Activated naive CD4-positive, alpha-beta T cell treated with anti-CD3 and anti-CD28 coated beads, Interleukin-2, amount 10 ng/mL, durations not matched to agents 7 days and 5 days (primary cell): ENCODE measurements at places on chromosomes 5 and 9.

DNA sequence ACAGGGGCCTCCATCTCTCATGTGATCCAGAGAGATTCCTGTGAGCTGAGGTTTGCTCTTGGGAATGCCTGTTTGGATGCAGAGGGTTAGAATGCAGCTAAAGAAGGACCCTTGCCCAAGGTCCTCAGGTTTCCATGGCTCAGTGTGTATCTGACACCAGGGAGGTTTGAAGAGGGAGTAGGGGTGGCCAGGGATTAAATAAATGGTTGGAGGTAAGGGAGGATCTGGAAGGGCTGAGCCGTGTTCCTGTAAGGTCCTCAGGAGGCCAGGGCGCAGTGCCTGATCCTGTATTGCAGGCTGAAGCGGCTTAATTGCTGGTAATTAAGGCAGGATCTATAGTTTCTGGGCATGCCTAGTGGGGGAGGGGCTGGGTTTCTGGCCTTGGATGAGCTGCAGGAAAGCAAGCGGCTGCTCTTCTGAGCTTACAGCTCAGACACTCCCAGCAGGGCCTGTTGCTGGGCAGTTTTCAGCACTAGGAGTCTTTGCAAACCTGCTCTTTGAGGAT is 41.5 kb upstream of the MAP1B start:
- DNase-seq: no peak

DNA sequence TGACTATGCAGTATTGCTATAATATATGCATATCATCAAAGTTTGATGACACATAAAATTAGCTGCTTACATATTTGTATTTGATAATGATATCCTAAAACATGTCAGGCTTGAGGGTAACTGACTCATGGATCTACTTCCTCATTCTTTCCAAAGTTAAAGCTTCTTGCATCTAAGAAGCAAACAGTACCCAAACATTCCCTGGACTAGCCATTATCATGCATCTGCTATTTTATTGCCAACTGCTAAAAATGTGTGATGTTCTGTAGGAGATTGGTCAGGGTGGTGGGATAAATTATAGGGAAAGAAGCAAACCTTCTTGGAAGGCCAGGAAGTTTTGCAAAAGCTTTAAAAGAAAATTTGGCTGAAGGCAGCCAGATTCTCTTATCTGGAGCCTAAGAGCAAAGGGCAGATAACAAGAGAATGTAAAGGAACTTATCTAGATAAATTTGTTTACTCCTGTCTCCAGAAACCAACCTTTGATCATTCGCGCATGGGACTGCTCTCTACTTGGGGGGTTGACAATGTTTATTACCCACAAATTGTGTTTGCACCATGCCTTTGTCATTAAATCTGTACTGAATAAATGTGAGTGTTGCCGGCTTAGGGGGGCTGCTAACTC is 604.1 kb upstream of the TLE4 start:
- no peak for DNase-seq

GRCh38 chr5:119022017-119022745 is 33.8 kb upstream of the DTWD2 start:
- no peak for DNase-seq

DNA sequence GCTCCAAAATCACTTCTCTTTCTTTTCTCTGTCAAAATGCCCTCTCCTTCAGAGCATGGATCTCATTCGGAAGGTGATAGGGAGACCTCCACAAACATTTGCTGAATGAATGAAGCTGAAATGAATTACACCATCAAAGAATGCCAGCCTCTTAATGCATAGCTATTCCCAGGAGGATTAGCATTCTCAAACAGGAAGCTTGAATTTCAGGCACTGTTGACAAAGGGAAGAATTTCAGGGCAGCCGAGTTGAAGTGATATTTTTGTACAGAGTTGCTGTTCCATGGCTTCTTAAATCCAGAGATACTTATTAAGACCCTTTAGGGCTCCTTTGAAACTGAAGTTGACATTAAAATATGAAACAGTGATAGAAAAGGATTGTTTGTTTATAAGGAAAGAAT is 18.8 kb downstream of the HBEGF start:
- DNase-seq: no peak

DNA sequence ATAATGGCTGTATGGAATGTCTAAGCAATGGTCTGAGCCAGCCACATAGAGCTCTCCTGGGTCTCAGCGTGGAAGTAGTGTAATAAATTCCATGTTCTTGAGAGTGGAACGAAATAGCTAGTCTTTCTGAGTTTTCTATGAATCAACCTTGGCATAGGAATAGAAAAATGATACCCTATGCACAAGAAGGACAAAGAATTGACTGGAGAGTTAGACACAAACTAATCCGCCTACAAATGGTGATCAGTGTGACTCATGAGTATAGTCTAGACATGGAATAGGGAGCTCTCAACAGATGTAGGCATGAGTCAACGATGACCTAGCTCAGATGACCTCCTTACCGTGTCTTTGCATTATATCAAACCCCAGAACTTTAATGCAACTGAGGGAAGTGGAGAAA is 256.8 kb upstream of the GRIN3A start:
- no peak for DNase-seq

DNA sequence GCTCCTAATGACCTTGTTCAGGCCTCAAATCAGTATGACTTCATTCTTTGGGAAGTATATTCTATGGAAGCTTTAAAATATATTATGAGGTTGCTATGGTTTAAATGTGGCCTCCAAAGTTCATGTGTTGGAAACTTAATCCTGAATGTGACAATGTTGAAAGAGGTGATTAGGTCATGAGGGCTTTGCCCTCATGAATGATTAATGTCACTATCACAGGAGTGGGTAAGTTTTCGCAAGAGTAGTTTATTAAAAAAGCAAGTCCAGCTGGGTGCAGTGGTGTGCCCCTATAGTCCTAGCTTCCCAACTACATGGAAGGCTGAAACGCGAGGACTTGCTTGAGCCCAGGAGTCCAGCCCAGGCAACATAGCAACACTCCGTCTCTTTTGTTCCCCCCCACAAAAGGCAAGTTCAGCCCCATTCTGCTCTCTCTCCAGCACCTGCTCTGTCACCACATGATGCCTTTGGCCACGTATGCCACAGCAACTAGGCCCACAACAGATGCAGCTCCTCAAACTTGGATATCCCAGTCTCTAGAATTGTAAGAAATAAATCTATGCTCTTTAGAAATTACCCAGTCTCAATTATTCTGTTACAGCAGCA is 105.3 kb downstream of the SIL1 start:
- DNase-seq: no peak

DNA sequence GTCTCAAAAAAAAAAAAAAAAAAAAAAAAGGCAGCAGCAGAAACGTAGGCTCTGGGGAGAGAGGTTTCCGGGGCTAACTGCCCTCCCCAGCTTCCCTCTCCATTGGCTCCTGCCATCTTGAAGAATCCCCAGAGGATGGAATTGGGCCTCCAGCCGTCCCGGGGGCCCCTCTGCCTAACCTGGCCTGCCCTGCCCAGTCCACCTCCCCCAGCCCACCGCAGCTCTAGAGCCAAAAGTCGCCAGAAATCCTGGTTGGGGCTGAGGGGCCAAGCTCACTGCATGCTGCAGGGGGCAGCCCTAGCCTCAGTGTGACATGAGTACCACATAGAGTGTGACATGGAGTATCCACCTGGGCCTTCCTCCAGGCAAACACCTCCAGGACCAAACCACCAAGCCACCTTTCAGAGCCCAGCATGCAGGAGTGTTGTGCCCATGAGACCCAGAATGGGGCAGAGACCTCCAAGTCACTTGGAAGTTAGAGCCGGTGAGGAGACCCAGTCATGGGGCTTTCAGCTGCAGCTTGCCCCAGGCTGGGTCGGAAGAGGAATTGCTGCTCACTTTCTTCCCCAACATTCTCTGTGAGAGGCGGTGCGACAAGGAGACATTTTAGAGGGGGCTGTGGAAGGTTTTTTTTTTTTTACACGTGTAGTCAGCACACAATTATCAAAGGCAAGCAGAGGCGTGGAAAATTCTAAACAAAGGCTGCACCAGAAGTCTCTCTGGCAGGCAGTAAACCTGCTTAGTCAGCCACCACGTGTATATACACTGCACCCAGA is 17.6 kb downstream of the CD74 start:
- no peak for DNase-seq

GRCh38 chr5:180047667-180048066 is 23.9 kb downstream of the RNF130 start:
- DNase-seq: no peak

- DNase-seq: no peak
Measured at GRCh38 chr9:136670576-136671253, 8.0 kb downstream of the EGFL7 start.

DNA sequence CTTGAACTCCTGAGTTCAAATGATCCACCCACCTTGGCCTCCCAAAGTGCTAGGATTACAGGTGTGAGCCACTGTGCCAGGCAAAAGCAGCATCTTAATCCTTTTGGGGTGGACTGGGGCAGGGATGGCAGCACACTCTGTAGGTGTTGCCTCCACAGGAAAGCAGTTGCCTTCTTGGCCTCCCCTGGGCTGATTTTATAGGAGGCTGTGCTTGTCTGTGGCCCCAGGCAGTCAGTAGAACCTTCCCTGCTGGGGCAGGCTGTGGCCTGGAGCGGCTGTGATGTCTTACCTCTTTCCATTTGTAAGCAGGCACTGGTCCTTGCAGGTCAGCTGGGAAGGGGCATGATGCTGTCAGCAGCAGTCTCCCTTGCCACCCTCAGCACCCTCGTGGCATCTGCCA is 49.8 kb downstream of the PRRC2B start:
- DNase-seq: no peak

DNA sequence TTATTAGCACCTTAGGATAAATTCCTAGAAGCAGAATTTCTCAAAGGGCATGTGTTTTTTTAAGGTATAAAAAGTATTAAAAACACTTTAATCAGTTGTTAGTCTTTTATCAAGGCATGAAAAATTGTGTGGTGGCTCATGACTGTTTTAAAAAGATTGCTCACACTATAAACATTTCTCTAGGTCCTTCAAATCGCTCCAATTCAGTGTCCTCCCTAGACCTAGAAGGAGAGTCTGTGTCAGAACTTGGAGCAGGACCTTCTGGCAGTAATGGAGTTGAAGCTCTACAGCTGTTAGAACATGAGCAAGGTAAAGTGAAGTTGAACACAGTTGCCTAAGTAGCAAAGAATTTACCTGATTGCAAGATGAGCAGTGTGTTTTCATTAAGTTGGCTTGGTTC is 62.0 kb downstream of the GAPVD1 start:
- no peak for DNase-seq

DNA sequence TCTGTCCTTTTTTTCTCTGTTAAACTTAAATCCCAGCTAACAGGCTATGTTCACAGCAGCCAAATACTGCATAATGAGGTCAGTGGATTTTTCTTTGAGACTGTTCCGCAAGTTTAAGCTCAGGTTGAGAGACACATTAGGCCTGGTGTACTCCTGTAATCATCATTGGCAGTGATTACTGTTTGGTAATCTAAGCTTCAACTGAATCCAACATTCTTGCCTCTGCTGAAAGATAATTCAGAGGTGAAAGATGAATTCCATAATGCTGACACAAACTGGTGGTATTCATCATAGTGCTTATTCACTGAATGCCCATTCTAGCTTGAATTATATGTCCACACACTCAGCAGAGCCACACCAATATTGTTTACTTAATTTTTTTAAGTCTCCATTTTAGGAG is 108.5 kb downstream of the NFIB start:
- DNase-seq: no peak

DNA sequence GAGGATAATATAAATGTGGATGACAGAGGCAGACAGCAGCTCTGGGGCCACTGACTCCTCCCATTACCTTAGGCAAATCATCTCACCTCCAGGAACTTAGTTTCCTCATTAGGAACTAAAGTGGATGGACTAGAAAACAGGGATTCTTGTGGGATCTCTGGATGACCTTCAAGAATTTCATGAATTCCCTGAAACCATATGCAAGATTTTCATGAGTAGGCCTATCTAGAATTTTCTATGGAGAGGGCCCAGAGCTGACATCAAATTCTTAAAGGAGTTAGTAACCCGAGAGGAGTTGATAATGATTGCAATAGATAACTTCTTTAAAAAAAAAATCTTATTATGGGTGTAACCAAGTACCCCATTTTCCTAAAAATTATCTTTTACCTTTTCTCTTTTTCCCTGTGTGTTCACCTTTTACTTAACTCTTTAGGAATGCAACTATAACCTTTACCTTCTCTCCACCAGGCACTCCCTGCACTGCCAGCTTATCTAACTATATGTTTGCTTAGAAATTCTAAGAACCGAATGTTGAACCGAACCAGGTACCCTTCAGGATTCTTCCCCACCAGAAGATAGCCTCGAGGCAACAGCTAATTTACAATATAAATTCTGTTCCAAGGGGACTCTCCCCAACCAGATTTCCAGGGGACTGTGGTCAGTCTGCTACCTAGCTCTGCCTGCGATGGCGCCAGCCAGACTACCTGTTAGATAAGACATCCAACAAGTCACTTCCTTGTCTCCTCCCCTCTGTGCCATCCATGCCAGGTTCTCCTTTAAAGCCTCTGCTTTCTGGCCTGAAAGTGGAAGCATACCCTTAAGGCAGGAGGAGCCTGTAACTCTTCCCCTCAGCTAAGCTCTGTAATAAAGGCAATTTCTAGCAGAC is 86.0 kb downstream of the GCNT4 start:
- no peak for DNase-seq

DNA sequence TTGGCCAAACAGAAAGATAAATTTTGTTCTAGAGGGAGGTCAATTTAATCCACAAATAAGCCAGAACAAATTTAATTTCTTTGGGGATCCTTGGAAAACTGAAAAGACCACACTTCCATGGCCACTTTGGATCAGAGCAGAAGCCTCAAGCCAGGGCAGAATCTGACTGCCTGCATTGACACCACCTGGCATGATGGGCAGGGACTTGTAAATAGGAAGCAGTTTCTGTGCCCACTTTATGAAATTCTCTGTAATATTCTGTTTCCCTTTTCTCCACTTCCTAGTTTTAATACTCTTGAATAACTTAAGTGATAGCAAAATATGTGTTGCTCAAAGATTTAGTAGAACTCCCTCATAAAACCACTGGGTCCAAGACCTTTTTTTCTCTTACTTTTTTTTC is 6.7 kb upstream of the TMEM252 start:
- DNase-seq: no peak

DNA sequence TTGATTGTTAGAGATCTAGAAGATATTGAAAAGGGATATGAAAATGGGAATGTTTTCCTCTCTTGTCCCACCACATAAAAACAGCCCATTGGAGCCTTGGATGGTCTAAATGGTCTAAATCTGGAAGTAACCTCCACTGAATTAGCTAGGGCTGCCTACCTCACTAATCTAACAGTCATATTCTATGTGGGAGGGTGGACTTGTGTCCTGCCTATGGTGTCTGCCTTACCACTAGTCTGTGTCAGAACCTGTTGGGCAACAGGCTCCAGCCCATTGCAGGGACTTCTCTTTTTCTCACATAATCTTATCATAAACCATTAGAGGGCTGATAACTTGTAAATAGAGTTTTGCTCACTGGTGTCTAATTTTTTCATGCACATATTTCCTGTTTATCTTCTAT is 548.8 kb upstream of the CDH18 start:
- no peak for DNase-seq

- DNase-seq: no peak
Measured at GRCh38 chr9:2496934-2497333, 124.7 kb upstream of the VLDLR start.
